Naive thymus-derived CD4-positive, alpha-beta T cell (primary cell): ENCODE measurements at places on chromosomes 4 and X. TPM values are rescaled to one million over a fixed set of nuclear protein-coding genes. Genes with fewer than 3 reads are reported as not detected.

RHOXF2B gene
- total RNA-seq = not detected

DDX53 gene
- not detected for total RNA-seq

SPANXN3 gene
- not detected for total RNA-seq

GUCY1A1 gene
- total RNA-seq = not detected

RNF128 gene
- total RNA-seq = not detected in 2 replicates

EPGN gene
- 0.29 TPM in 1 of 2 replicates, not detected in the other for total RNA-seq

TEC gene
- total RNA-seq = 2.5 TPM

ARHGAP36 gene
- not detected for total RNA-seq

ZNF732 gene
- total RNA-seq = not detected in 2 replicates

FAM236C gene
- total RNA-seq = not detected

HMX1 gene
- not detected for total RNA-seq

RASSF6 gene
- total RNA-seq = 0.21 TPM

KIAA1210 gene
- not detected in 2 replicates for total RNA-seq

PGAM4 gene
- total RNA-seq = not detected

ABLIM2 gene
- 3.1 TPM for total RNA-seq

MAGEA11 gene
- not detected for total RNA-seq

TMPRSS11F gene
- total RNA-seq = not detected

ZNF41 gene
- total RNA-seq = 16.6 TPM

CPZ gene
- not detected for total RNA-seq

TSPAN6 gene
- 2.3 TPM for total RNA-seq

CNGA1 gene
- total RNA-seq = not detected in 2 replicates

PLAC8 gene
- total RNA-seq = 247 TPM

TFDP3 gene
- total RNA-seq = not detected

PABPC1L2B gene
- not detected for total RNA-seq

MBNL3 gene
- total RNA-seq = 34.0 TPM

TCEANC gene
- total RNA-seq = 11.4 and 12.5 TPM in 2 replicates

FGFBP2 gene
- total RNA-seq = 54.8 TPM

MAGEA8 gene
- total RNA-seq = not detected

MAGEC2 gene
- total RNA-seq = not detected

ALG13 gene
- total RNA-seq = 92.3 TPM

ANKRD17 gene
- 54.8 TPM for total RNA-seq

CLIC2 gene
- 0.90 TPM for total RNA-seq

TEX11 gene
- total RNA-seq = not detected

IQCM gene
- not detected in 2 replicates for total RNA-seq

TMEM255A gene
- not detected for total RNA-seq

RAB41 gene
- not detected for total RNA-seq

SHROOM4 gene
- not detected for total RNA-seq

CT45A2 gene
- total RNA-seq = not detected

USP26 gene
- total RNA-seq = not detected

WDR17 gene
- 1.3 TPM for total RNA-seq

FGD1 gene
- not detected for total RNA-seq
